ENCODE measurements at places on chromosomes 1 and 21.

DNA sequence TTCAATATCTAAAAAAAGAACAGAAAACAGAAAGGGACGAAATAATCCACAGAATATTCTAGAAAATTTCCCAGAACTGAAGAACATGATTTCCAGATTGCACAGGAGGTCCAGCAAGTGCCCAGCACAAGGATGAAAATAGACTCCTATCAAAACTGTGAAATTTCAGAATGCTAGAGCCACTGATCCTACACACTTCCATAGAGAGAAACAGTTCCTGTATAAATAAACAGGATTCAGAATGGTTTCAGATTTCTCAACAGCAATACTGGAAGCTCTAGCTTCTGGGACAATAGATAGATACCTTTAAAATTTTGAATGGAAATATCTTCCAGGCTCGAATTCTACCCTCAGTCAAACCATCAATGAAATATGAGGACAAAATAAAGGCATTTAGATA is 4.6 kb downstream of the TARBP1 start:
- DNase-seq: no peak

GRCh38 chr1:184392779-184393522 is 6.1 kb downstream of the C1orf21 start:
- no peak for DNase-seq

- DNase-seq: no peak
Measured at GRCh38 chr1:150225546-150225945, 10.4 kb downstream of the ANP32E start.

DNA sequence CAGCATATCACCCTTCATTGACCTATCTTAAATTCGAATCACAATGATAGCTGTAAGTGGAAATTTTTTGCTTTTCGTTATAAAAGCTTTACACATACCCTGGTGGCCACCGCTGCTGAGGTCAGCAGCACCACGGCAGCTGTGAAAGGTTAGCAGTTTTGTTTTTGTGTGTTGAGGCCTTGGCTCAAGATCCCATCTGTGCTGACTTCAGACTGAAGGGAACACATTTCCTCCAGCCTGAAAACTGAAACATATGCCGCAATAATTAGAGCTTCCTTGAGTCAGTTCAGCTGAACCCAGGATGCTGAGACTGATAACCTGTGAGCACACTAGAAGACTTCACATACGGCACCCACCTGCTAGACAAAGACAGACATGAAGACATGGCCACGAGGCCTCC is 103.0 kb downstream of the SMYD3 start:
- no peak for DNase-seq

All from caudate nucleus (tissue), 63 donors.